ENCODE measurements at places on chromosomes 7 and 10. TPM values are rescaled to one million over a fixed set of nuclear protein-coding genes. Genes with fewer than 3 reads are reported as not detected.

The LIPM gene
- not detected for total RNA-seq

The HOXA9 gene
- not detected for total RNA-seq

The AIMP2 gene
- 20.2 TPM for total RNA-seq

The TMEM60 gene
- 10.4 TPM for total RNA-seq

The MRC1 gene
- 29.5 TPM for total RNA-seq
